ENCODE measurements at places on chromosomes 5 and 9.
A peak's percentile ranks its signal among the peaks of the same experiment; 100 is the strongest.

DNA sequence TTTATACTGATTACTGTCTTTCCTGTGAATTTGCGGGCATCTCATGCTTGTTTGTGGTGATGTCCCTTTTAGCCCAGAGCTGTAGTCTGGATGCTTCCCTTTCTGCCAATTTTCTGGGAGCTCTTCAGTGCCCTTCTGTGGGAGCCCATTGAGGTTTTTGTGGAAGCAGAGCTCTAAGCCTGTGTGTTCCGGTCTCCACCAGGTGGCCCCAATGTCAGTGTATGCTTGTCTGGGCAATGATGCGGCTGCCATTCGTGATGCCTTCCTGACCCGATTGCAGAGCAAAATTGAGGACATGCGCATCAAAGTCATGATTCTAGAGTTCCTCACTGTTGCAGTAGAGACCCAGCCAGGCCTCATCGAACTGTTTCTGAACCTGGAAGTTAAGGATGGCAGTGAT is 35.1 kb downstream of the SH3GLB2 start:
- DNase-seq: no peak

DNA sequence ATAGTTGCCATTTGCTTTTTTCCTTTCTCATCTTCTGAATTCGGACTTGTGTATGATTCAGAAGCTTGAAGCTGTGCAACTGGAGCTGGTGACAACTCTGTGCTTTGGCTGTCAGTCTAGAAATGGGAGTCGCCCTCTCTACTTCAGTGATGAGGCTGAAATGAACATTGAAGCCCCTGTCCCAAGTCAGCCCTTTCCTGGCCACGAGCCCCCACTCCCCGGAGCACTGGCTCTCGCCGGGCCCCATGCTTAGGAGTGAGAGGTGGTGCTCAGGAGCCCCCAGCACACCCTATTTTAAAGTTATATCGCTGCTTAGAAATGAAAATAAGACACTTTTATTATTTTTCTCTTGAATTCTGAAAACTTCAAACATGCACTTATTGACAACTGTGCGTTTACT is 66.0 kb downstream of the PSMB7 start:
- no peak for DNase-seq

DNA sequence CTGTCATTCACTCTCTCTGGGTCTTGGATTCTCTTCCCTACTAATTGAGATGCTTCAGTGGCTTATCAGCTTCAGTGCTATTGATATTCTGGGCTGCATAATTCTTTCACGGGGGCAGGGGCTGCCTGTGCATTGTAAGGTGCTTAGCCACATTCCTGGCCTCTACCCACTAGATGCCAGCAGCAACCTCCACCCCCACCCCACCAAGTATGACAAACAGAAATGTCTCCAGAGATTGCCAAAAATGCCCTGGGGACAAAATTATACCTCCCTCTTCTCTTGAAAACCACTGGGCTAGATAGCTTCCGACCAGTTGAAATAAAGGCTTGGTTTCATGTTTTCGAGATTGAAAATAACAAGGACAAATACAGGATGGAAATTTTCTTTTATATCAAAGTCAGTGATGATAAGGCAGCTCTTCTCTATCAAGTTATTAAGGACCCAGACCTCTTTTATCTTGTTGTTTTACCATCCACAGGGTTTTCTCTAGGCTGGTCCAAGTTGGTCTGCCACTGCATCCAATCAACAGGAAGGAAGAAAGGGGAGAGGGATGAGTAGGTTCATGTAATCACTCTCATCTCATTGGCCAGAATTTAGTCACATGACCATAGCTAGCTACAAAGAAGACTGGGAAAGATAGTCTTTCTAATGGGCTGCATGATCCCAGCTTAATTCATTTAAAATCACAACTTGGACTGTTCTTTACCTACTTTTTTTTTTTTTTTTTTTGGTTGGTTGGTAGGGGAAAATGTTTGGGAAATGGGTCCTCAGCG is 92.1 kb upstream of the RANBP3L start:
- DNase-seq: no peak

GRCh38 chr9:137454145-137454596 is 5.0 kb downstream of the NSMF start:
- DNase-seq: no peak

DNA sequence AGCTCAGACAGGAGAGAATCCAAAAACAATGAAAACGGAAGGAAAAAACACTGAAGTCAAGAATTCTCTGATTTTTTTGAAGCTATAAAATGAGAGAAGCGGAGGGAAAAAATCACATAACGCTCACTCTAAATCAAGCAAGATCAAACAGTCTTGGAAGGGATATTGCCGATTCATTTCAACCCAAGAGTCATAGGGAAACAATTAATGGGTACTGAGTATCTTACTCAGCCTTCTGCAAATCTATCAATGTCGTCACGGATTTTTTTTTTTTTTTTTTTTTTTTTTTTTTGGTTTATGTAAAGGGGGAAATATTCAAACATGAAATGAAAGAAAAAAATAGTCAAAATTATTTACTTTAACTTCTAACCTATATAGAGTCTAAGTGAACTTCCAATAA is 9.5 kb downstream of the MEF2C start:
- DNase-seq: no peak

GRCh38 chr5:167644619-167645018 is 646.8 kb upstream of the WWC1 start:
- no peak for DNase-seq

DNA sequence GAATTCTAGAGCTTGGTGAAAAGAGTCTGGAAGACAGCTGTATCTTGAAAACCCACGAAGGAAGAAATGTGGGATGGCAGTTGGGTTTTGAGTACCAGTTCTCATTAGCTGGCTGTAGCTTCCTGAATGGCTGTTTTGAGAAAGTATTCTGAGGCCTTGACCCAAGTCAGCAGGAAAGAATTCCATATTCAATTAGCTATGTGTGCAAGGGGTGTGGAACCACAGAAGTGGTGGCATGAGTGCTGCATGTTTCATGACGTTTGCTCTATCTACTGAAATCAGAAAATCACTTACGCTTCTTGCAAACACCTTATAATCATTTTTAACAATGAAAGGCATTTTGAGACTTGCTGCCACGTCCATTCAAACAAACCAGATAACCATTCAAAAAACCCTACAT is 69.1 kb downstream of the TRPM3 start:
- no peak for DNase-seq

- peak; percentile 47 for DNase-seq
Observed at GRCh38 chr9:113650207-113651131, 186.9 kb downstream of the RGS3 start.

GRCh38 chr5:123549256-123549904 is 37.4 kb downstream of the CSNK1G3 start:
- no peak for DNase-seq

DNA sequence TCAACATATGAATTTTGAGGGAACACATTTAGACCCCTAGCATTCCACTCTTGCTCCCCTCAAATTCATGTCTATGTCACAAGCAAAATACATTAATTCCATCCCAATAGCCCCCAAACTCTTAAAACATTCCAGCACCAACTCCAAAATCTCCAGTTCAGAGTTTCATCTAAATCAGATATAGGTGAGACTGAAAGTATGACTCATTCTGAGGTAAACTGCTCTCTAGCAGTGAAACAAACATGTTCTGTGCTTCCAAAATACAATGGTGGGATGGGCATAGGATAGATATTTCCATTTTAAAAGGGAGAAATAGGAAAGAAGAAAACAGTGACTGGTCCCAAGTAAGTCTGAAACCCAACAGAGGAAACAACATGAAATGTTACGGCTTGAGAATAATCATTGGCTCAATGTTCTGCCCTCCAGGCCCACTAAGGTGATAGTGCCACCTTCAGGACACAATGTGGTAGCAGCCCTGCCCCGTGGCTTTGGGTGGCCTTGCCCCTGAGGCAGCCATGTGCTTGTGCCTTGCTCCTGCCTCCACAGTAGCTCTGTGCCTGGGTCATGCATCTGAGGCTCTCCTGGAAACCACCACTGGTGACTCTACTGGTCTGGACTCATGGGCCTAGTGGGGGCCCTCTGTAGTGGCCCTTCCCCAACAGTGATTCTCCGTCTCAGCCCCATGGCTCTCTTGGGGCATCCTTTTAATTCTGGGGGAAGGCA is 36.4 kb upstream of the IPPK start:
- no peak for DNase-seq

- no peak for DNase-seq
Observed at GRCh38 chr5:81925009-81925408, 46.8 kb upstream of the ATG10 start.

DNA sequence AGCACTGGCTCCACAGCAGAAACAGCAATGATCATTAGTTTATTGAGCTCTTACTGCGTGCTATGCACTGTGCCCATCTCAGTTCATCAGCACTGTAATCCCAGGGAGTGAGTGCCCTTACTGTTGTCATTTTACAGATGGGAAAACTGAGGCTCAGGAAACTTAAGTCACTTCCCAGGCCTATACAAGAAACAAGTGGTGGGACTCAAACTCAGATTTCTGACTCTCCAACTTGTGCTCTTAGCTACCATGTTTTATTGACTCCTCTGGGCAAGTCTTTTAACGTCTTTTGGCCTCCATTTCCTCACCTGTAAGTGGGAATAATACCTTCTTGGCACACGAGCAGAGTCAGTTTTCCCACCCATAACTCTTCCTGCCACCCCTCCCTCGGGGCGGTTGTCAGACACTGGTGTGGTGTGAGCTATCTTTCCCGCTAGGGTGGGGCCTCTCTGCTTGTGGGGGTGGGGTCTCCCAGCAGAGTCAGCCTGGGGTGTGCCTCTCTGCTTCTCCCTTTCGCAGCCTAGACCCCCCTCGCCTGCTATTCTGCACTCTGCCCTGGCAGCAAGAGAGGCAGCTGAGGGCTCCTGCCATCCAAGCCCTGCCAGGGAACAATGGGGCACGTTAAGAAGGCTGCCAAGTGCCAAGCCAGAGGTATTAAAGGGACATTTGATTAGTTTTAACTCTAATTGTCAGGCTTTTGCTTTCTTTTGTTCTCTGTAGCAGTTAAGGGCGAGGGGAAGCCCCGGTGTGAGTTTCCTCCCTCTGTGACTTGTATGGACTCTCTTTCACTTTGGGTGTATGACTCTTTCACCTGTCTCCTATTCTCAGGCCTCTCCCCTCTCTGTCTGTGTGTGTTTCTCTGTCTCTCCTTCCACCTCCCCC is 12.1 kb downstream of the GALNT10 start:
- no peak for DNase-seq

- DNase-seq: no peak
Observed at GRCh38 chr5:165573445-165573844, 2068.0 kb downstream of the MAT2B start.

- DNase-seq: no peak
Observed at GRCh38 chr5:141914199-141914743, 9.4 kb upstream of the DELE1 start.

DNA sequence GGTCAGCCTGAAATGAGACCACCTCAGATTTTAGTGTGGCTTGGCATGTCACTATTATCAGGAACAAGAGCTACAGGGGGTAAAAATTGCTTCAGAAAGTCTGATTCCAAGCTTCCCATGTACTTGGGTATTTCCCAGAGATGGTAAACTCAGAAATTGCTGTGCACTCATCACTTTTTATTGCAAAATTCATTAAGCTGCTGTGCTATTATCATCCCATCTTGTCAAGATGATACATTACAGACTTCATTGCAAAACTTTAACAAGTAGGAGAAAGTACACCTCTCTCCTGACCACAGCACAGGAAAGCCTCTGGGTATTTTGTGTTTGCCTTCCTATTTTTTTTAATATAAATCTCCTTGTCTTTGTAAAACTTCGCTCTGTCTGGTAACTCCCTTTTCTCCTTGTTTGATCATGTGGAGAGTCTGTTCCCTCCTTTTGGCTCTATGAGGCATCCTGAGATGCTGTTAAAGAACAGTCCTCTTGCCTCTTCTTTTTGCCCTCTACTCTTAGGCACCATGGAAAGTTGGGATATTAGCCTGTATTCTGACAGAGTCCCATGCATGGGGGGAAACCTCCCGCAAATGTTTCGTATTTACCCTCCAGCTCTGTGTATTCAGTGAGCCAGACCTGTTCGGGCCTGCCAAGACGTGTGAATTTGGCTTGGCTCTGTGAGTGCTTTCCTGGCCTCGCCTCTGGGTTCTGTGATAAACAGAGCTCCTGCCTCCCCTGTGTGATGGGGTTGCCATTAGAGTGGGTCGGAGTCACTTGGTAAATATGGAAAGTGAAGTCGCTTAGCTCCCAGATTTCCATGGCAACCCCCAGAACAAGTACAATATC is 260.7 kb downstream of the NR3C1 start:
- peak; percentile 37 for DNase-seq

DNA sequence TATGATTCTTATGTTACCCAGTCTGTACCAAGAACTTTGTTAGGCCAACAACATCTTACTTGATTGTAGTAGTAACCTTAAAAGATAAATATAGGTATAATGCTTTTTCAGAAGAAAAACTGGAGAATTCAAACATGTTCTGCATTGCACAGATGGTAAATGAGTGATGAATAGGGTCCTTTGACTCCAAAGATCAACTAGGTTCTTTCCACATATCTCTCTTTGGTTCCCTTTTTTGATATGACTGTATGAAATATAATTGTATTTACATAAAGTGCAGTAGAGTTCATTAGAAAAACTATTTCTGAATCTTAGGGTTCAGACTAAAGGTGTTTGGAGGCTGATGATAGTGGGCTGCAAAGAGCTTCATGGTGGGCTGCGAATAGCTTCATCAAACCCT is 150.5 kb upstream of the CDKN2B start:
- DNase-seq: no peak

GRCh38 chr9:34572628-34573027 is 16.9 kb downstream of the CNTFR start:
- no peak for DNase-seq

GRCh38 chr9:90256345-90256744 is 386.3 kb downstream of the DIRAS2 start:
- no peak for DNase-seq

GRCh38 chr5:72036951-72037350 is 70.3 kb upstream of the MAP1B start:
- no peak for DNase-seq

GRCh38 chr5:32810804-32811203 is 99.7 kb downstream of the NPR3 start:
- no peak for DNase-seq

- DNase-seq: no peak
Observed at GRCh38 chr9:72844440-72844768, 108.4 kb downstream of the ALDH1A1 start.

Measured in NCI-H510A (cell line).